ENCODE measurements at places on chromosomes 11 and 22.

DNA sequence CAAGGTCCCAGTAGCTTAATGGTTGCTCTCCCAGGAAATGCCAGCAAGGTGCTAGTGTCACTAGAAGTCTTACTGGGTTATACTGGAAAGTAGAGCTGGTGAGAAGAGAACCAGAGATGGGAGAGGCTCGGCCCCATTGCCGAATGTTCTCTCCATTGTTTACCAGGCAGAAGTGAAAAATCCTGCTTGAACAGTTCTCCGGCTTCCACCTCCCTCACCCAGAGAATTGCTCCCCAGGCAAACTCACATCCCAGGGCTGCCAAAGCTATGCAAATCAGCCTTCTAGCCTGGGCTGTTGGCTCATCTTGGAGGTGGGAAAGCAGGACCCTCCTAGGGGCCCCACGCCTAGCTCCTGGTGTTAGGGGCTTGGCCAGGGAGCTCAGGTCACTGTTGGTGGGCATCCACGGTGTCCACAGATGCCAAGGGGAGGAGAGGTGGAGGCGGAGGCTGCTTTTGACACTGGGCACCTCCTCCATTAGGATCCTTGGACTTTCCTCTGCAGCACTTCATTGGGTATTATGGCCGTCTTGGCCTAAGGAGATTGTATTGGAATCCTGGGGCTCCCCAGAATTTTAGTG lies 20.1 kb downstream of the POU2F3 start:
- DNase-seq, result no peak

- no peak for DNase-seq
Measured at GRCh38 chr11:122046846-122047245, 69.2 kb downstream of the BLID start.

GRCh38 chr11:19953909-19954308 lies 206.4 kb downstream of the DBX1 start:
- no peak for DNase-seq

DNA sequence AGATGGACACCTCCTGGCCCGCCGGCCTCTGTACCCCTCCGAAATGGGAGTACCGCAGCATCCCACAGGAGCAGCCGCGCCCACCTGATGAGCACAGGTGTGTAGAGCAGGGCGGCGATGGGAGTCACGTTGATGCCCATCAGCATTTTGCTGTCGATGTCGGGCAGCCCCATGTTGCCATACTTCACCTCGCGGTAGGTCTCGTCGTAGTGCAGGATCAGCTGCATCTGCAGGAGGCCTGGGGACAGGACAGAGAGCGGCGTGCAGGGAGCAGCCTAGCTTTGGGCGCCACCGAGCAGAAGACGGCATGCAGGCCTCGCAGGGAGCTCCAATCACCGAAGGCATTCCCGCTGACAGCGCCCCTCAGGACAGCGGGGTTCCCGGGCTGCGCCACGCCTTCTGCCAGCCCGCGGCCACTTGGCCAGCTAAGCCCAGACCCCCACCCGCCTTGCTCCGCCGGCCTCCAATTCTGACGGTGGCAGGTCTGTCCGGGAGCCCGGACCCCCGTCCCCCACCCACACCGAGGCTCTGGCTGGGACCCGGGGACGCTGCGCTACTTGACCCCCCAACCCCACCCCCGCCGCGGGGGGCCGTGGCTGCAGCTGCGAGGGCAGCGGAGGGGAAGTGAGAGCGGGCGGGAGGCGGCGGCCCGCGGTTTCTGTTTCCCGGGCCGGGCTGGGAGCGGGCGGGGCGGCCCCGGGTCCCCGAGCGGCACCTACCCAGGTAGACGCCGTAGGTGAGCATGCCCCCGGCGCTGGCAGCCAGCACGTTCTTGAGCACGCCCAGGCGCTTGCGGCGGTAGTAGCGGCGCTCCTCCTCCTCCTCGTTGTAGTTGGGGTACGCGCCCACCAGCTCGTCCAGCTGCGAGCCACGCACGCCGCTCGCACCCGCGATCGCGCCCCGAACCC lies 705 bp downstream of the UNC93B1 start:
- peak; percentile 25 for DNase-seq

- no peak for DNase-seq
Measured at GRCh38 chr11:93903989-93904388, 53.6 kb upstream of the VSTM5 start.

GRCh38 chr22:22772396-22772795 lies 115.2 kb upstream of the IGLL5 start:
- no peak for DNase-seq

DNA sequence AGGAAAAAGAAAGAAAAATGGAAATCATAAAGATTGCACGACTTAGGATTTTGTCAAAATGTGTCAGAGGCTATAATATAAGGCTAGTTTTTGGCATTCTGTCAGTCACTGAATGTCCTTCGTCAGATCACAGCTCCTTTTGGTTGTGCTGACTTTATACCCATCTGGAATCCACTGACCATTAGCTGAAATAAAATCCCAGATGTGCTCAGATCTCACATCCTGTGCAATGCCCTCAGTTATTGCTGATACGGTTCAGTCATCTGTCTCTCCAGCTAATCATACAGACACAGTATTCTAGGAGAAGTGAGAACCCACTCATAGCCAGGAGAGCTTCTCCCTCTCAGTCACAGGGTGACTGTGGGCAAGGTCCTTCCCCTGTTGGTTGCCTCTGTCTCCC lies 11.5 kb downstream of the CD44 start:
- no peak for DNase-seq

GRCh38 chr11:113596658-113597057 lies 109.5 kb downstream of the TMPRSS5 start:
- no peak for DNase-seq

DNA sequence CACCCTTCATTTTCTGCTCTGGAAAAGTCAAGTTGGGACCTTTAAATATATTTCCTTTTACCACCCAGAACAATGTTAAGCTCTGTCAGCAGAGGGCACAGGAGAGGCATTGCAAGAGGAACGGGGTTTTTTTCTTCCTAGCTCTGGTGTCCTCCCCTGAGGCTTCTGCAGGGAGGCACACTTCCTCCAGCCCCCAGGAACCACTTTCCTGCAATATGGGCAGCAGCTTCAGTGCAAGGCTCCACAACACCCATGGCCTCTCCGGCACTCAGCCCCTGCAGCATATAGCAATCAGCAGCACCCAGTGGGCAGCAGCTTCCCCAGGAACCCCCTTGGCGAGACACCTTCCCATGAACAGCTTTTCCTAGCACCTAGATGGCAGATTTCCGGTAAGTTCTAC lies 101.4 kb downstream of the SYT9 start:
- no peak for DNase-seq

- DNase-seq, result no peak
Measured at GRCh38 chr22:50251477-50252081, 514 bp upstream of the HDAC10 start.

DNA sequence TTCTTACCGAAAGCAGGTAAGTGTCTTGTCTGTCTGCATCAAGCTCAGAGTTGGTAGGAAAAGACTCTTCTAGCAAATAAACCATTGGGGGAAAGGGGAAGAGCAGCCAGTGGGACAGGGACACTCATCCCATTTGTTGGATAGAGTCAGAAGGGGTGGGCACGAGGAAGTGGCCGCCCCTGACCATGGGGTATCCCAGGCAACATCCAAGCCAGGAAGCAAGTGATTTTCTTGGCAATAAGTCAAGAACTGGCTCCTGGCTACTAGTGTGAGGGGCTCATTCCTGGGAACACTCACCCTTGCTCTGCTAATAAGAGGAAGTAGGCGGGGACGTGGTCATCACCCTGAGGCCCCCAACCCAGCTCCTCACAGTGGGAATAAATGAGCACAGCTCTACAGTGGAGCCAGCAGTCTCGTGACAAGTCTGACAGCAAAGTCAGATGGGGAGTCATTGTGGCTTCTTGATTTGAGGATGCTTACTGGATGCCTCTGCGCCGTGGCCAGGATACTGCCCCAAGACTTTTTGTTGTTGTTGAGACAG lies 6.7 kb downstream of the SLC25A18 start:
- no peak for DNase-seq

DNA sequence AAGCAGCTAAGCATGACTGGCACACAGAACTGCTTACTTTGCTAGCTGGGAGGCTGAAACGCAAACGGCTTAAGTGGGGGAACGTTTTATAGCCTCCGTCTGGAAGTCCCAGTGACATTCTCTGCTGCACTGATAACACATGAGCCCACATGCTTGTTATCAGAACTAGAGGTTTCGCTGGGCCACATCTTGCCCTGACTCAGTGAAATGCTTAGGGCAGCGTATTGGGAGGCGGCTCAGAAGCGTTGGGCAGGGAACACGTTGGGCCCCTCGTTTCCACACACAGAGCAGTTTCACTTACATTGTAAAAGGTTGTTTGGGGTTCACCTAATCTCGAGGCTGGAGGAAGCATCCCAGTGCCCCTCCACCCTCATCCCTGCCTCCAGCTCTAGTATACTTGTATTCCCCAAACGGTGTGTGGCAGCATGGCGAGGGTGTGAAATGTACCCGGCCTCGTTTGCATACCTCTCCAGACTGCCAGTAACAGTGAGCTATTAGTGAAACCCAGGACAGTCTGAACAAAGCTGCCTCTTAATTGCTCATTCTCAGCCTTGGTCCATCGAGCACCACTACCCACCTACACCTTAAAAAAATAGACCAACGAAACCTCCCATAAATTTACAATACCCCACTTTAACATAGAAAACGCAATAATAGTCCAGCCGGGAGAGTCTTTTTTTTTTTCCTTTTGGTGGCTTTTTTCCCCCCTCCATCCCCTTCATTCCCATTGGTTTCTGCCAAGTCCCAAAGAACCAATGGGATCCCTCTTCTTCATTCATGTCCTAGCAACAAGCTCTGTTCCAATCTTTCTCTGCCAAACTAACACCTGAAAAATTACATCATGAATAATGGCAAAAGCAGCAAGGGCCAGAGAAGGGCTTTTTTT lies 218.8 kb upstream of the SORL1-AS1 start:
- DNase-seq, result no peak

GRCh38 chr11:94175535-94175934 lies 46.9 kb downstream of the PANX1 start:
- no peak for DNase-seq

DNA sequence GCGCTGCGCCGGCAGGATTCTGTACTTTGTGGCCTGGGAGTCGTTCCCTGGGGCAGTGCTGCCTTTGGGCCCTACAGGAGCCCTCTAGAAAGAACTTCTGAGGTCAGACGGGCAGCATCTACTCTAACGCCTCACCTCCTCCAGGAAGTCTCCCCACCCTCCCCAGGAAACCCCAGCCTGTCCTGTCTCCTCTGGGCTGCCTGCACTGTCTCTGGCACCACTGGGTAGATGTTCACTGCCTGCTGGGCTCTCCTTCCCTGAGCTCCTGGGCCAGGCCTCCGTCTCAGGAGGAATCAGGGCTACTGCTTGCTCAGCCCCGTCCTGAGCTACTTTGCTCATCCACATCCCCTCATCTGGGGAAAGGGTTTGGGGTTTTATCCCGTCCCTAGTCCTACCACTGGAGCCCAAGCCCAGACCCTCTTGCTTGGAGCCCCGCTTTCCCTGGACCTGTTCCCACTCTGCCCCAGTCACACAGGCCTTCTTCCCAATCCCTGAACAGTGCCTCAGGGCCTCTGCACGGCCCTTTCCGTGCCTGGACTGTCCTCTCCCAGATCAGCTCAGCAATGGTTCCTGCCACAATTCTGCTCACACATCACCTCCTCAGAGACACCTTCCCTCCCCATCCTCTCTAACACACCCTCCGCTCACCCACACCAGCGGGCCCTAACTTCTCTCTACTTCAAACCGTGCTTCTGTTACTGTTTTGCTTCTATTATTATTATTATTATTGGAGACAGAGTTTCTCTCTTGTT lies 11.3 kb upstream of the TREH start:
- DNase-seq, result no peak

DNA sequence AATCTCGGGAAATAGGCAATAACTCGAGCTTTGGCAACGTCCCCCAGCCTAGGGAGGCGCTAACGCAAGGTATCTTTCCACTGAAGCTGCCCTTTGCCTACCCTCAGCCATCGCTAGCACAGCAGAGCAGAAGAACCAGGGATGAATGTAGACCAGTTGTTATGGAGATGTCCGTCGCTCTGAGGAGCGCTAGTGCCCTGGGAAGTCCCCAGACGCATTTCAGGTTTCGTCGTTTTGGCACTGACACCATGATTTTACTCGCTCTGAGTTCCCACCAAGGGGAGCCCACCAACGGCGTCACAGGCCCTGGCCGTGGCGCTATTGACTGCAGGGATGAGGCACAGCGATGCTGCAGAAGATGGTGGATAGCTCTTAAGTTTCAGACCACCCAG lies 22.7 kb upstream of the BDNF start:
- DNase-seq, result no peak

DNA sequence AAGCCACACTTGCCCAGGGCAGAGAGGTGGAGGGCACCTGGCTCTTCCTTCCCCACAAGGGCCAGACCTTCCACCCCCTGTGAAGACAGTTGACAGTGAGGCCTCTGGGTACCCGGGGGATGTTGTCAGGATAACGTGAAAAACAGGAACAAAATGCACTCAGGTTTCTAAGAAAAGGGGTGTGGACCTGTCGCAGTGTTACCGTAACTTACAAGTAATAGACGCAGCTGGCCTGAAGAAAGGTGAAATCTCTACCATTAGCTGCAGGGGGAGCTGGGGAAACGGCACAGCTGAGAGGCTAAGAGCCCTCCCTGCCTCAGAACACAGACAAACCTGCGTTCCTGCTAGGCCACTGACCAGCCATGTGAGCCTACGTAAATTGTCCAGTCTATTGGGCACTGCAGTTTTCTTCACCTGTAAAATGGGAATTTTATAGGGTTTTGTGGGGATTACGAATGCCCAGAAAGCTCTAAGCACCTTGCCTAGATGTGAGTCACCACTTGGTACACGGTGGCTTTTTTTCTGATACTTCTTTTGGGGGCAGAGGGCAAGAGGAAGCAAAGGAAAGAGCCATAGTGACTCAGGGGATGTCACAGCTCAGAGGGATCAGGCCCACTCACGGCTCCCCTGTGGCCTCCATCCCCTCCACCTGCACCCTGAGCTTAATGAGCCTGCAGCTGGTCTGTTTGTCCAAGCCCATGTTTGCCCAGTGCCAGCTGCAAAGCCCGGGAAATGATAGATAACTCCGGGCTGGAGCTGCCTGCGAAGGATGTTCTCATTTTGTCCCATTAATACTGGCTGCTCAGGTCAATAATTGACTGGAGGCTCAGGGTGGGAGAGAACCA lies 18.4 kb upstream of the CABP7 start:
- DNase-seq, result no peak

DNA sequence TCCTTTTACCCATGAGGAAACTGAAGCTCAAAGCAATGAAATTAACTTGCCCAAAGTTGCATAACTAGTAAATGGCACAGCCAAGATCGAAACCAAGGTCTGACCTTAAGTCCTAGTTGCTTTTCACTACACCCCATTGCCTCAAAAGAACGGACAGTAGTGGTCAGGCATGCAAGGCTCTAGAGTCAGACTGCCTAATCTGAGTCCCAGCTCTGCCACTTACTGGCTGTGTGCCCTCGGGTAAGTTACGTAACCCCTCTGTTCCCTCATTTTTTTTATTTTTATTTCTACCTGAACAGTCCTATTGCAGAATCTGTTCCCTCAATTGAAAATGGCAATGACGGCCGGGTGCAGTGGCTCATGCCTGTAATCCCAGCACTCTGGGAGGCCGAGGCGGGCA lies 9.6 kb downstream of the CYB561A3 start:
- DNase-seq, result no peak

- DNase-seq, result no peak
Measured at GRCh38 chr11:34303028-34303570, 54.7 kb downstream of the ABTB2 start.

GRCh38 chr11:76850130-76850529 lies 10.6 kb upstream of the ACER3 start:
- DNase-seq, result no peak

GRCh38 chr11:27153136-27153535 lies 112.5 kb downstream of the BBOX1 start:
- no peak for DNase-seq

- DNase-seq, result no peak
Measured at GRCh38 chr22:41362615-41363014, 19.1 kb upstream of the TEF start.

GRCh38 chr11:134932761-134933160 lies 520.7 kb upstream of the B3GAT1 start:
- no peak for DNase-seq
